ENCODE measurements at places on chromosomes 16 and 17.

- DNase-seq, result no peak
Observed at GRCh38 chr17:69246726-69247375, 18.2 kb upstream of the ABCA10 start.

DNA sequence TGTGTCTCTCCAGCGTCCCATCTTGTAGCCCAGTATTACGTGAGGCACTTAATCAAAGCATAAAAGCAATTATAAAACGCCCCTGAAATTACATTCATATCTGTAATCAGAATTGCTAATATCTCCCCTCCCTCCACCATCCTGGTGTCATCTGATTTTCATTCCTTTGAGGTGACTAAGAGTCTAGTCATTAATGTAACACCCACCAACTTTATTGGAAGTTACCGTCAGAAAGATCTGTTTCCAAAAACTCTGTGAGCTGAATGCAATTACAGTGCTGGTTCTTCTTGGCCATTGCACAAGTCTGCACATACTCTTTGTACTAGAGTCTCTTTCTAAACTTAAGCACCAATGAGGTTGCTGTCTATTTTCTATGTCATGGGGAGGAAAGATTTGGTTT is 12.5 kb upstream of the MAF start:
- no peak for DNase-seq

DNA sequence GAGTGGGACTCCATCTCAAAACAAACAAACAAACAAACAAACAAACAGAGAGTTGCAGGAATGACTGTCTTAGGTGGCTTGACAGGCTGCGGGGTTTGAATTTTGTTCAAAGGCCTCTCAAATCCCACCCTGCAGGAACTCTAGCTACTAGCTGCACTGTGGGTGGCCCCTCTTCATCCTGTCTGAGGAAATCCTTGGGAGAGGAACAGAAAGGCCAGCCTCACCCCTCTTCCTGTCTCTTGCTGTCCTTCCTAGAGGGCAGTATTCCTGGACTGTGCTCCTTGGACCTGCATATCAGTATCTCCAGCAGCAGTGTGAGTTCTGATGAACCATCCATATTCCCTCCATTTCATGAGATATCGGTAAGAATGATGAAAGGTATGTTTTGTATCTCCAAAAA is 2.0 kb upstream of the CCDC92B start:
- no peak for DNase-seq

DNA sequence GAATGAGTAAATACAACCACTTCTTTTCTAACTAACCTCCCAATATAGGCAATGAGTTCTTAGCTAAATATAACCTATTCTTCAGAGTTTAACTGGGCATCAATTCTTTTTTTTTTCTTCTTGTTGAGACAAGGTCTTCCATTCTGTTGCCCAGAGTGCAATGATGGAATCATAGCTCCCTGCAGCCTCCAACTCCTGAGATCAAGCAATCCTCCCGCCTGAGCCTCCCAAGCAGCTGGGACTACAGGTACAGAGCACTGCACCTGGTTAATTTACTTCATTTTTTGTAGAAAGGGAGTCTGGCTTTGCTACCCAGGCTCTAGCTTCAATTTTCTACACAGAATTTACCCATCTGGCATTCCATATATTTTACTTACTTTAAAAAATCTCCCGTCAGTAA is 1.1 kb downstream of the METTL16 start:
- no peak for DNase-seq

DNA sequence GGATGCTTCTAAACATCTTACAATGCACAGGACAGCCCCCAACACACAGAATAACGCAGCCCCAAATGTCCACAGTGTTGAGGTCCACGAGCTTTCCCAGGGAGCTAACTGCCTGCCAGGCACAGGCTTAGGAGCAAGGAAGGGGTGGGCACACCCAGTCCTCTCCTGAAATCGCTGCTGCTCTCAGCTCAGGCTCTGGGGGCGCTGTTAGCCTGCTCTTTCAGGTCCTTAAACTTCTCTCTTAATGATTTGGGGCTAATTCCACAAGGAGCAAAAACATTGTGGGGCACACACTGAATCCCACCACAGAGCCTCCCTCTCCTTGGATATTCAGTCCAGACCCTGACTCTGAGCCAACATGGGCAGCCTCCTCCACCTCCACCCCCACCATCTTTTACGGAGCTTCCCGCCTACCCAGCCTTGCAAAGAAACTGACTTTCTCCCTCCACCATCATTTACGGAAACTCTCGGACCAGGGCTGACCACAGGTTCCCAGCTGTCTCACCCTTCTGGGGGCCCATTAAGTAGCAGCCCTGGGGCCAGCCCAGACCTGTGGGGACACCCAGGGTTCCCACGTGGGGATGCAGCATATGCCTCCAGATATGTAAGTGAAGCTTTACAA is 1.1 kb downstream of the CD300H start:
- DNase-seq, result no peak

GRCh38 chr17:46868689-46869187 is 17.4 kb downstream of the WNT9B start:
- DNase-seq, result no peak

GRCh38 chr17:66743511-66743910 is 91.4 kb upstream of the CACNG5 start:
- no peak for DNase-seq

DNA sequence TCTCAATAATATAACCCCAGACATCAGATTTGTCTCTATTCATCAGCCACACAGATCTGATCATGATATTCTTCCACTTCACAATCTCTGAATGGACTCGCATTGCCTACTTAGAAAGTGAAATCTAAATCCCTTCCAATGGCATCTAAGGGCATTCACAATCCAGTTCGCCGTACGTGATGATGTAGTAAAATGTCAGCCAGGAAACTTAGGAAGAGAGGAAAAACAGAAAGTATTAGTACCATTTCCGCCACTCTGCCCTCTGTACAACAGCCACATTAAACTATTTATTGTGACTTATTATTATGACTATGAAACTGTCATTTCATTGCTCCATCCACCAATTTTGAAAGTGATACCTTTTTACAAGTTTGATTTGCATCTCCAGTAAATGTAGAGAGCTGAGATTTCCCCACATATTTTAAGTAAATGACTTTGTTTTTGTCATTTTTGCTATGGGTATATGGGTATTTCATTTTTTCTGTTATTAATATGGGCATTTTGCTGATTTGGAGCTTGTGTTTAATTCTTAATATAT is 69.4 kb upstream of the SMIM36 start:
- DNase-seq, result no peak

- DNase-seq, result no peak
Observed at GRCh38 chr16:87235810-87236515, 81.2 kb downstream of the C16orf95 start.

DNA sequence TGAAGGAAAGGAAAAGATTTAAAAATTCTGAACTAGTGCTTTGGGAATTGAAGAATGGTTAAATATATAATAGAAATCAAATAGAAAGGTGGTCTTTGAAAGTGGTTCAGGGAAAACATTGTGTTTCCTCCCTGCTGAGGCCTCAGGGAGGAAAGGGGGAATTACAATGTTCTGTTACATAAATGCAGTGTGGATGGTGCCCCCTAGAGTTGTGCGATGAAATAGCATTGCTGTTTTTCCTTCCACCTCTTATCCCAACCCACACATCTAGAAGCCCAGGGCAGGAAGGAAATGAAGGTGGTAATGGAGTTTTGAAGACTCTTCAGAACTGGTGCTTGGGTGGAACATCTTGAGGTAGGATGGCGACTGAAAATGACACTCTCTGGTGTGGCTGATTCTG is 6.4 kb upstream of the TOX3 start:
- DNase-seq, result no peak

GRCh38 chr16:55120408-55120807 is 189.7 kb downstream of the IRX5 start:
- no peak for DNase-seq

DNA sequence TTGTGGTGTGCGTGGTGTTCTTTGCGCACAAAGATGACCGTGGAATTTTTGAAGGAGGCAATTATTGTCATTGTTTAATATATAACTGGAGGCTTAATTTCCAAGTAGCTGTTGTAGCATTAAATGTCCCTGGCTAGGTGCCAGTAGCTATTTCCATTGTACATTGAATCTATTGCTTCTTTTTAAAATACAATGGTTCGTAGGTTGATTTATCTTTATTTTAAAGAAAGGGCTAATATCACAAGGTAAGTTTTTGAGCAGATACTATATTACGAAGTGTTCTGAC is 127.1 kb downstream of the RPTOR start:
- no peak for DNase-seq

DNA sequence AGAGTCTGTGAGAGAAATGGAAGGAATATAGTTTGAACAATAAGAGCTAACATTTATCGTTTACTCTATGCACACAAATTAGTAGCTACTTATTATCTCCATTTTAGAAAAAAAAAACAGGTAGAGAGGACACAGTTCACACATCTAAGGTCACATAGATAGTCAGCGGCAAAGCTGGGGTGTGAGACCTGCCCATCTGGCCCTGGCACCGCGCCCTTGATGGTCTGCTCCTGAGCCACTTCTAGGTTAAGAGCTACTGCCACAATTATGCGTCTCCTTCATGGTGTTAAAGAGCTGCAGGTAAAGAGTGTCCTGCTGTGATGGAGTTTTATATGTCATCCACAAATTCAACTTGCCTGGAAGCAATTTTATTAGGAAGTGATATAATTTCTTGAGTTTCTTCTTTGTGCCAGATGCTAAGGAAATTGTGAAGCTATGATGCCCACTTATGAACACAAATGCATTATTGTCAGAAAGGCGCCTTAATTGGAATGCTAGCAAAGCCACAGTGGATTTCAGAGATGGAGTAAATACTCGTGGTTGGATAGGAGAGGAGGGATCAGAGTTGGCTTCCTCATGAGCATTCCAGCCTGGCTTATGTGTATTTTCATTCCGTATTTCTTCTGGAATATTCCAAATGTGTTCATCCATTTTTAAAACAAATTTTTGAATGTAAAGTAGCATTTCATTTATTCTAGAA is 21.3 kb upstream of the MFSD6L start:
- no peak for DNase-seq

- no peak for DNase-seq
Observed at GRCh38 chr16:31200821-31201568, 1.6 kb downstream of the PYCARD start.

GRCh38 chr16:608019-608418 is 18.2 kb downstream of the RAB40C start:
- no peak for DNase-seq

GRCh38 chr17:77769215-77769614 is 189.3 kb upstream of the TNRC6C start:
- no peak for DNase-seq

DNA sequence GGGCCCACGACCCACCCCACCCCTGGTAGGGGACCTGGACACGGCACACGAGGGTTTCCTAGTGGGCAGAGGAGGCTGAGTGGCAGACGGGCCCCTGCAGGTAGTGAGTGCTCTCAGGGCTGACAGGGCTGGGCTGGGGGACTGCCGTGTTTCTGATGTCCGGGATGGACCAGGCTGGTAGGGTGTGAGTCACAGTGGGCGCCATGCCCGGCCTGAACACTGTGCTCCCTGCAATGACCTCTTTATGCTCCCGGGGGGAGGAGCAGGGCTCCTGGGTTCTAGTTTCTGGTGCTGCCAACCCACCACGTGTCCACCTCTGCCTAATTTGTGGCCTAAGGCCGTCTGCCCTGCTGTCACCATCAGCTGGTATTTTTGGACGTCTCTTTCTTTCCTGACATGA is 26.3 kb downstream of the ARHGAP23 start:
- no peak for DNase-seq

DNA sequence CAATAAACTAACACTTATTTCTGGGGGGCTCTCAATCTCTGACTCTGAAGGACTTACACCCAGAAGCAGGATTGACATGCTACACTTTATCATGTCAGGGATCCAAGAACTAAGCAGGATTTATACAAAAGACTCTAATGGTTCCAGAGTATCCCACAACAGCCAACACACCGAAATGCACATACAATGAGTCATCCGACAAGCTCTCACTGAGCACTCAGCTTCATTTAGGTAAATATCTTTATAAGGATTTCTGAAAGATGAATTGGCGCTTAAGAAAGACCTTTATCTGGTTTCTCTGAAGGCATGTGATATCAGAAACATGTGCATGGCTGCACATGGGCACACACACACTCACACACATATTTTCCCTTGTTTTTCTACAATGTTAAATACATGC is 77.2 kb downstream of the TOX3 start:
- no peak for DNase-seq

- DNase-seq, result no peak
Observed at GRCh38 chr16:74862743-74863244, 88.2 kb upstream of the FA2H start.

GRCh38 chr16:49662569-49662968 is 193.3 kb downstream of the ZNF423 start:
- no peak for DNase-seq

DNA sequence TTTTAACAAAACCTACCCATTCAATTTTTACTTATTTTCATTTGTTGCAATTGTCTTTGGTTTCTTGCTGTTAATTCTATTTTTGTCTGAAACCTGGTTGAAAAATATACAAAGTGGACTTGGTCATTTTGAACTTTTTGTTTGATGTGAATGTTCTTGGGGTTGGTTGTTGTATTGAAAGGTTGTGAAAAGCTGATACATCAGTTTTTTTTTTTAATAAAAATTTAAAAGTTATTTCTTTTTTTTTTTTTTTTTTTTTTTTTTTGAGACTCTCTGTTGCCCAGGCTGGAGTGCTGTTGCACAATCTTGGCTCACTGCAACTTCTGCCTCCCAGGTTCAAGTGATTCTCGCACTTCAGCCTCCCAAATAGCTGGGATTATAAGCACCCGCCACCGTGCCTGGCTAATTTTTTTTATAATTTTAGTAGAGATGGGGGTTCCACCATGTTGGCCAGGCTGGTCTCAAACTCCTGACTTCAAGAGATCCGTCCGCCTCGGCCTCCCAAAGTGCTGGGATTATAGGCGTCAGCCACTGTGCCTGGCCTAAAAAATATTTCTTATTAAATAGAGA is 28.9 kb downstream of the WIPF2 start:
- DNase-seq, result no peak

DNA sequence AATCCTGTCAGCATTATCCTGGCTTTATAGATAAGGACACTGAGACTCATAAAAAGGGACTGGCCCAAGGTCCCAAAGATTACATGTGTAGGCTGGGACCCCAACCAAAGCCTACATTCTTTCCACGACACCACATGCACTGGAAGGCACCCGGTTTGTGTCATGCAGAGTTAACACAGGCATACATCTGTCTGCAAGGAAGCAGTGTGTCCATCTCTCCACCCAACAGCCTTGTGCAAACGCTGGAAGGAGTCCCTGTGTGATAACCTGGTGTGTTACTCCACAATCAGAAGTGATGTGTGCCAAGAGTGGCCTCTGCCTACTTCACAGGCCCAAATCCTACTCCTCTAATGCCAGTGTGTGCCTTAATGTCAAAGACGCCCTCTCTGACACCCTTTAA is 139.8 kb downstream of the PARN start:
- no peak for DNase-seq

- DNase-seq, result no peak
Observed at GRCh38 chr16:84239909-84240308, at the start of gene KCNG4. Gene KCNG4, minus strand, starts transcription at chr16:84240012. Its CDS starts 2,527 bp downstream, at chr16:84237485.

DNA sequence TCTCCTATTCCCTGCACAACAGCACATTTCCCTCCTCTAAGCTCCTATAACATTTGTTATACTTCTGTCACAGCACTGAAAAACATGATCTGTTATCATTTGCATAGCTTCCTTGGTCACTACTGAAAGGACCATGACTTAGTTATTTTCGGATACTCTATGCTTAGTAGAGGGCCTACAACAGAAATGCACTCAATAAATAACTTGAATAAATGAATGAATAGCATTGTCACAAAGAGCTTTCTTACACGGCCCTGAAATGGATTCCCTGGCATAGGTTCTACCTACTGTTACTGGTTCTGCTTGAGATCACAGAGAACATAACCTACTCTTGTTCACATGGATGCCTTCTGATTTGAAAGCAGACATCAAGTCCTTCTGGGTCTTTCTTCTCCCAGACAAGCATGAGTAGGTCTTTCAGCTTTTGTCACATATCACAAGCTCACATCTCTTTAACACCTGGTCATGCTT is 41.6 kb downstream of the MYO1D start:
- DNase-seq, result no peak
